GM06990 (cell line): ENCODE measurements at places on chromosomes 7 and 10.

- DNase-seq: no peak
Measured at GRCh38 chr7:143305423-143306070, 10.4 kb upstream of the CLCN1 start.

DNA sequence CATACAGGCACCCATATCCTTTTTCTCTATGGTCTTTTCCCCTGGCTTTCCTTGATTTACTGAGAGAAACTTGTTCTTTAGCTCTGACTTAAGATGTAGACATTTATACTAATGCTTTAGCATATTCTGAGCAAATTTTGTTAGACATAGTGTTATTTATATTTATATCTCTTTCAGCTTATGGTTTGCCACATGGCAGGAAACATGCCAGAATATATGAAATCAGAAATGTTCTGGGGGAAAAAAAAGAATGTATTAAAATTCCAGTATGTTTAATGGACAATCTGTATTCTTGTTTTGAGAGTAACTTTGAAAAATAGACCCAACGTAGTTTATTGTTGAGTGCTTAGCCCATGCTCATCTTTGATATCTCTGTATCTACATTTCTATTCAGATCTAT lies 10.1 kb upstream of the GGCT start:
- no peak for DNase-seq

GRCh38 chr10:97066877-97067555 lies 118.7 kb downstream of the SLIT1 start:
- no peak for DNase-seq

- DNase-seq: no peak
Measured at GRCh38 chr7:106423111-106423510, 138.3 kb upstream of the NAMPT start.

- DNase-seq: no peak
Measured at GRCh38 chr7:137844677-137845425, 1.9 kb downstream of the DGKI start.

- peak; percentile 73 for DNase-seq
Measured at GRCh38 chr10:22611425-22612115, 102.8 kb downstream of the PIP4K2A start.

- no peak for DNase-seq
Measured at GRCh38 chr10:64617085-64617484, 1095.9 kb downstream of the REEP3 start.

GRCh38 chr7:137018468-137018867 lies 150.0 kb downstream of the CHRM2 start:
- no peak for DNase-seq

GRCh38 chr7:26278770-26279169 lies 12.9 kb upstream of the SNX10 start:
- no peak for DNase-seq

DNA sequence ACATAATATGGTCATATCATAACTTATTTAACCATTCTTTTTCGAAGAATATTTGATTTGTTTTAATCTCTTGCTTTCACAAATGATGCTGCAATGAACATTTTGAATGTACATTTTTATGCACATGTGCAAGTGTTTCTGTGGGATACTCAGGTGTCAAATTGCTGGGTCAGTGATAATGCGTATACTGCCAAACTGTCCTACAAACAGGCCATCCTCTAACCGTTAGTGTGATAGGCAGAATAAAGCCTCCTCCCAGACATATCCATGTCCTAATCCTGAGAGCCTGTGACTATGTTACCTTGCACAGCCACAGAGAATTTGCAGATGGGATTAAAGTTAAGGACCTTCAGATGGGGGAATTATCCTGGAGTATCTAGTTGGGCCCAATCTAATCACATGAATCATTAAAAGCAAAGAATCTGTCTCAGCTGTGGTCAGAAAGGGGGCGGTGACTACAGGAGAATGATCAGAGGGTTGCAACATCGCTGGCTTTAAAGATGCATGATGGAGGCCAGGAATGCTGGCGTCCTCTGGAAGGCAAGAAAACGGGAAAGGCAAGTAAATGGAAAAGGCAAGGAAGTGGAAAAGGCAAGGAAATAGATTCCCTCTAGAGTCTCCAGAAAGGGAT lies 46.7 kb downstream of the FZD1 start:
- DNase-seq: no peak

- DNase-seq: no peak
Measured at GRCh38 chr7:22572292-22572691, 72.3 kb upstream of the STEAP1B start.

GRCh38 chr7:108235451-108236061 lies 105.4 kb upstream of the LAMB4 start:
- no peak for DNase-seq

DNA sequence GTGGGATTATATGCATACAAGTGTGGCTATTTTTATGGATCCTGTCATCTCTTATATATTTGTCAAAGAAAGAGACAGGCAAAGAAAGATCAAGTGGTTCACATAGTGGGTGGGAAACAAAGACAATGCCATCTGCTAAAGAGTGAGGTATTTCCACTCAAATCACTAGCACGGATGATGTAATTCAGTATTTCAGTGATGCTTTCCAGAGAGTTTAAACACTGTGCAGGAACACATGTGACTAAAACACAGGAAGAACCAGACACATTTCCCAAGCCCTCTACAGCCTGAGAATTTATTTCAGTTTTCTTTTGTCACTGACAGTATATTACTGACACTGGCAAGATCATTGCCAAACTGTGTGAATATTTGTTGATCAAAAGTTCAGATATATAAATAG lies 885.7 kb upstream of the CELF2 start:
- DNase-seq: no peak

- no peak for DNase-seq
Measured at GRCh38 chr7:16933296-16934279, 51.8 kb upstream of the AGR3 start.

DNA sequence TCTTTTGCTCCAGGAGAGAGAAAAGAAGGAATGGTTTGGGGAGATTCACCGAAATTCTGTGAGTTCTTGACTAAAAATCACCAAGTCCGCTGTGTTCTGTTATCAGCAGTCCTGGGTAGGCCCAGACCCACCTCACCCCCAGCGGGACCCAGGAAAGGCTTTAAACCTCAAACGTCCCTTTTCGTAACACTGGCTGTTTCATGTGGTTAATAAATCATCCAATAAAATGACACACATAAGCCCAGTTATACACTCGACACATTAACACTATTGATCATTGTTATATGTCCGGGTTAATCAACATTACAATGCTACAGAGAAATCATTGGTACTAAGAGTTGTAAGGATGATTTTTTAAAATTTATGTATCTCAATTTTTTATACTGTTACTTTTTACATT lies 25.2 kb downstream of the DIP2C start:
- no peak for DNase-seq

DNA sequence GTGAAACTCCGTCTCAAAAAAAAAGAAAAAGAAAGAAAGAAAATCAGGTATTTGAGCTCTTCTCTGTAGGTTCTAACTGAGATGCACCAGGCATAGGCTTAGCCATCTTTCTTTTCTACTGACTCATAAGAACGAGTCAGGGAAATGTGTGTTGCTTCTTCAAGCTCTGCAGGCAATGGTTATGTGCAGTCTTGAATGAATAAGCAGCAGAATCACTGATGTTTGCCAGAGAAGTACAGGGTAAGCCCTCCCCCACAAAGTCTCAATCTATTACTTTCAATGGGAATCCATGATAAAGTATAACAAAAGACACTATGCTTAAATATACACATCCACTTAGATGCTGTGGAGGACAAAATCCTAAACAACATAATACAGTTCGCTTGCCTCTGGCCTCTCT lies 239.2 kb downstream of the PARD3 start:
- no peak for DNase-seq

DNA sequence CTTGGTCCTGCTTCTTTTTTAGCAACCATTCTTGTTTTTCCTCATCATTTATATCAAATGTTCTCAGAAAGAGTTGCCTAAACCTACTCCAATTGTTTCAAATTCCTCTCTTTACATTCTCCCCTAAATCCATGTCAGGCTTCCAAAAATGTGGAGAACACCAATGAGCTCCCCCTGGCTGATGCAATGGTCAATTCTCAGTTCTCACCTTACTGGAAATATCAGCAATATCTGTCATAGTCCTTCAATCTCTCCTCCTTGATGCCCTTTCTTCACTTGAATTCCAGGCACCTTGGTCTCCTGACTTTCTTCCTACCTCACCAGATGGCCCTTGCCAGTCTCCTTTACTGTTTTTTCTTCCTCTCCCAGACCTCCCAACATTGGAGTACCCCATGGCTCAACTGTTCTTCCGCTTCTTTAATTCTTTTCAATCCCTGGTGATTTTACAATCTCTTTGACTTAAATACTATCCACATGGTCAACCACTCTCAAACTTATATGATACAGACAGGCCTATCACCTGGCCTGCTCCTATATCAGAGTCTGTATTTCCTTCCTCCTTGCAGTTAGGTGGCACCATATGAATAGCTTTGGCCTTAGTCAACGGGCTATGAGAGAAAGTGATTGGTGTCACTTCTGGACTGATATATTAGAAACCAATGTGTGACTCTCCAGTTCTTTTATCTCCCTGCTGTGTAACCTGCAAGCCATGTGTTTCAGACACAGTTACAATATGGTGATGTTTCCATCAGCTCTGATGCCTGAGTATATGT lies 47.4 kb upstream of the CAV2 start:
- no peak for DNase-seq

DNA sequence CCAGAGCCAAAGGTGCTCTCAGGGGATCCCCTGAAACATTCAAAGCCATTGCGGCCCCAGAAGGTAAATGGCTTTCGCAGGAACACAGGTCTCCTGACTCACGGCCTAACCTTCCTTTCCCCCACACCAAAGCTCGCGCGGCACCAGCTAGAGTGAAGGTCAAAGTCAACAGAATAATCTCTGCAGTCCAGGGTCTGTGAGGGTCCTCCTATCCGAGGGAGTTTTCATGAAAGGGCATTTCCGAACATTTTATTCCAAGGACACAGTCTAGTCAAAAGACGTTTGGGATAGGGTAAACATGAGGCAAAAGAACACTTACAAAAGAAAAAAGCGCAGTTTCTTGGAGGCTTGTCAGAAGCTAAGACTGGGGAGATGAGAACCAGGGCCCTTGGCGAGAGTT lies 559 bp upstream of the STEAP2 start:
- no peak for DNase-seq

DNA sequence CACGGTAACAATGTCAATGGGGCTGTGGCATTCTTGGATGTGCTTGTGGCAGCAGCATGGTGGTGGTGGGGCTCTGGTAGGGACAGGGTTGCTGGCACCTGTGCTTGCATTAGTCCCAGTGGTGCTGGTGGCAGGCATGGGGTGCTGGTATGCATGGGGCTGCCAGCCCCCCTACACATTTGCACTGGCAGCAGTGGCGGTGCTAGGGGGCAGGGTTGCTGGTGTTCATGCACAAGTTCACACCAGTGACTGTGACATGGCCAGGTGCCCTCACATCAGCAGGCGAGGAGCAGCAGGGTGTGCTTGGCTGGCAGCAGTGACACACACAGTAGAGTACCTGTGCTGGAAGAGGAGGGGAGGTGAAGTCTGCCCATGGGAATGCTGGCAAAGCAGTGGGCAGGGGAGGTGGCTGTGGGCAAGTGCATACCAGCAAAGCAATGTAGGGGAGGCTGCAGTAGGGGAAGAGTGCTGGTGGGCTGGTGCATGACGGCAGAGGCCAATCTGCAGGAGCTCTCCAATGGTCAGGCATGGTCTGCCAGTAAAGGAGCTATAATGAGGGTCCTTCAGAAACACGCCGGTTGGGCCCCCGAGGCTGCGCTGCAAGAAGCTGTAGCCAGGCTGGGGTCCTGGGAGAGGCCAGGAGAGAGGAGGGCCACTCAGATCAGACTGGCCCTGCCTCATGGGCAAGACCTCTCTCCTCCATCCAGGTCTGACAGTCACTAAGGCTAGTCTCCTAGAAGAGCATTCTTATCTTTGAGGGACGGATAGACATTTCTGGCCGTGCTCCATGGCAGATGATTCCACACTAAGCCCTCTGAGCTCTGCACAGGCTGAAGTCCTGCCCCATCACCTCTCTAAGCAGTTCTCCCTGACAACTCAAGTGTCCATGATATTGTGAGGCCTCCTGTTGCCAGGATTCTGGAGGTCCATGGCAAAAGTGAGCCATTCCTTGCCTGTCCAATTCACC lies 406.4 kb downstream of the SEMA3D start:
- no peak for DNase-seq

GRCh38 chr7:35521941-35522340 lies 173.0 kb downstream of the HERPUD2 start:
- no peak for DNase-seq

GRCh38 chr10:30991647-30992011 lies 40.0 kb downstream of the ZNF438 start:
- DNase-seq: no peak

- no peak for DNase-seq
Measured at GRCh38 chr7:1530946-1531262, 402 bp downstream of the MAFK start.

- DNase-seq: no peak
Measured at GRCh38 chr7:131517218-131517923, 39.1 kb downstream of the PODXL start.

DNA sequence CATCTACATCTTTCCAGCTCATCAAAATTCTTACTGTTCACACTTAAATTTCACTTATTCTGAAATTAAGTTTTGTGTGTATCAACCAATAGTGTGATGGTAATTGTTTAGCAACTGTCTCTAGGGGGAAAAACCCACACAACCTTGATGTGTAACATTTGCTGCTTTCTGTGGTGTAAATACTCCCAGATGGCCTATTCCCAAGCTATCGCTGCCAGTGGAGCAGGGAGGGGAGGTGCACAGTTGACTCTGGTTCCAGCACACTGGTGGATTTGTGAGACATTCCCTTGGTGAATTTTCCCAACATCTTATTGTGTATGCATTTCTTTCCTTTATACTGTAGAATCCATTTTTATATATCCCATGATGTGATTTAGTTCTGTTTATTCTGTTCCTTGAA lies 275.9 kb upstream of the SHH start:
- DNase-seq: no peak

DNA sequence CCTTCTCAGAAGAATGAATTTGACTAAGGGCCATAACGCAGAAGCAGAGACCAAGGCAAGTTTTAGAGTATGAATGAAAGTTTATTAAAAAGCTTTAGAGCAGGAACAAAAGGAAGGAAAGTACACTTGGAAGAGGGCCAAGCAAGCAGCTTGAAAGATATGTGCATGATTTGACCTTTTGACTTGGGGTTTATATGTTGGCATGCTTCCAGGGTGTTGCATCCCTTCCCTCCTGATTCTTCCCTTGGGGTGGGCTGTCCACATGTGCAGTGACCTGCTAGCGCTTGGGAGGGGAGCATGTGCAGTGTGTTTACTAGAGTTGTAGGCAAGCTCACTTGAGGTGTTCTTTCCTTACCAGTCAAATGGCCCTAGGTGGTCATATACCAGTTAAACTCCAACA lies 37.9 kb upstream of the LRRN3 start:
- no peak for DNase-seq

DNA sequence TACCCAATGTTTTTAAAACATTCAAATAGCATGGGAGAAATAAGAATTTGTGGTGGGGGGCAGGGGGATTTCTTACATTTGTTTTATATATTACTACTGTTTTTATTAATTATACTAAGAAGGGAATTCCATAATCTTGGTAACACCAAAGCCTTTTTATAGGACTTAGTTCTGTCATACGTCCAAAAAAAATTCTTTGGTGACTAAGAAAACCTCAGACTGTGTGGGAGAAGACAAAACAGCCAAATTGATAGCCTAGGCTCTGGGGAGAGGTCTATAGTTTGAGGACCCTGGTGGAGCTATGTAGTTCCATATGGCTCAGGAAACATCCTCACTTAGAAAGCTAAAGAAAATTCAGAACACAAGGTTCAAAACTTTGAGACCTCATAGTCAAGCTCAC lies 23.4 kb downstream of the ACSM6 start:
- no peak for DNase-seq

GRCh38 chr7:51318001-51318400 lies 1.4 kb upstream of the COBL start:
- DNase-seq: no peak

- DNase-seq: no peak
Measured at GRCh38 chr7:93146472-93147141, 1.6 kb downstream of the SAMD9L start.
